NCI-H510A treated with DMSO at 0.1 percent for 48 hours (cell line): ENCODE measurements at places on chromosomes 2 and 18.

GRCh38 chr2:154706660-154707059, 8.2 kb downstream of the KCNJ3 start:
- DNase-seq, result no peak

GRCh38 chr18:36672437-36673344, 156.1 kb downstream of the TPGS2 start:
- DNase-seq, result peak; percentile 98

DNA sequence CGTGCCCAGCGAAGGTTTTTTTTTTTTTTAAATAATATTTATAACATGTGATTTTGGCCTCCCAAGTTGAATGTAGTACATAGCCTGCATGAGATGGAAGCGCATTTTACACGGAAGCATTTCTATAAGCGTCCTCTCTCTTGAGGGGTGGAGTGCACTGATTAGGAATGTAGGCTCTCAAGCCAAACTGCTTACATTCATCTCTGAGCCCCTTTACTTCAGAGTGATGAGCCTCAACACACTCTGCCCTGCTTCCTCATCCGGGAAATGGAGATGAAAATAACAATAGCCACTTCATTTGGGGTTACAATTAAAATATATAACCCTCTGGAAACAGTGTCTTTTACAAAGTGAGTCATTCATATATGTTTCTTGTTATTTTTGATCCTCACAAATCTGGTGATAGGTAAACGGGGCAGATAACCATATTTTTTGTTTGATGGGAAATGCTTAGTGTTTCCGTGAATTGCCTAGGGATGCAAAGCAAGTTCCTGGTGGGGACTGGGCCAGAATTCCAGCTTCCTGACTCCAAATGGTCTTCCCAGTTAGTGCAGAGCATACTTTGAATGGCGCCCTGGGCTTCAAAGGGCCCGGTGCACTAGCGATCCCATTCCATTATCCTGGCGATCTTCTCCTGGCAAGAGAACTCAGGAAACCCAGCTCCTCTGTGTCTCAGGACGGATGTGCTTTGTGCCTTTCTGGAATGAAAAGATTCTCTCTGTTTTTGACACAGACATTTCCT, 124.3 kb downstream of the PIEZO2 start:
- DNase-seq, result no peak

- DNase-seq, result no peak
These were observed 65.2 kb upstream of the CTDP1 start for GRCh38 chr18:79614211-79614955.

GRCh38 chr2:113216321-113216720, 42.5 kb downstream of the PSD4 start:
- DNase-seq, result no peak

GRCh38 chr2:174259981-174260380, 11.6 kb upstream of the OLA1 start:
- no peak for DNase-seq

- no peak for DNase-seq
These were observed 6.4 kb upstream of the RBM44 start for GRCh38 chr2:237791977-237792727.

GRCh38 chr2:203582468-203582867, 47.4 kb upstream of the RAPH1 start:
- no peak for DNase-seq

DNA sequence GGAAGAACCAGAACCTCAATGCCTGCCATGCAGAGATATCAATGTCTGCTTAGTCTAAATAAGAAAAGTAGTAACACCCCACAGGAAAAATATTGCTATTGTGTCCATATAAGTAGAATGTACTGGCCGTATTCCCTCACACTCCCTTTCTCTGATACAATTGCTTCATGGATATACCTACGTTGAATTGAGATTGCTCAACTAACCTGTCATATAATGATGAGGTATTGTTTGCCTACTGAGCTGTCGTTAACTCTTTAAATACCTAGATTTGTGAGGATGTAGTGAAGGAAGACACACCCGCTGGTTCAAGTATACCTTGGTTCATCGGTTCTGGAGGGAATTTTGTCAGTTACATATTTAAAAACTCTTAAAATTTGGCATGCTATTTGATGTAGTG, 480.7 kb upstream of the TCF4 start:
- DNase-seq, result no peak

GRCh38 chr2:4381773-4382172, 678.4 kb downstream of the DCDC2C start:
- DNase-seq, result no peak
